HT1080 (cell line): ENCODE measurements at places on chromosomes 3 and 15. TPM values are rescaled to one million over a fixed set of nuclear protein-coding genes. Genes with fewer than 3 reads are reported as not detected.
A peak's percentile ranks its signal among the peaks of the same experiment; 100 is the strongest.

GRCh38 chr3:147189016-147189415 lies 217.3 kb downstream of the ZIC4 start:
- no peak for DNase-seq

DNA sequence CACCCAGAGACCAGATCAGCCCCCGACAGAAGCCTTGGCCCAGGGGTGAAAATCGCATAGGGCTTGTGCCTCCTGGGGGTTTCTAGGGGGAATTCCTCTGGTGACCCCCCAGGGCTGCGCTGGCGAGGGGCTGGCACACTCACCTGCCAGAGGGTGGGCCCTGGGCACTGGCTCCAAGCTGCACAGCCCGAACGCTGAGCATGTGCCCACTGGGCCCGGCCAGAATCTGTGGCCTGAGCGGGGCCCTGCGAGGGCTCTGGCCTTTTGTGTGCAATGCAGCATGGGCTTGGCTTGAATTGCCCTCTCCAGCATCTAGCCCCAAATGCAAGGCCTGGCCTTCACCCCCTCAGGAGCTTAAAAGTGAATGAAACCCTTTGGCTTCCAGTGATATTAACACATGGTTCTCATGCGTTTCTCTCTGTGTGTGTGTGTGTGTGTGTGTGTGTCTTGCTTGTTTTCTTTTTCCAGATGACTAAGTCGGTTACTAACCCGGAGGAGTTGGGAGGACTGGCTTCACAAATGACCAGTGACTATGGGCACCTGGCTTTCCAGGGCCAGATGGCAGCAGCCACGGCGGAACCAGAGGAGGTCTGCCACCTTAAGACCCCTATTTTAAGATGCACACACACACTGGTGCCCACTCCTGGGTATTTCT lies 259.1 kb upstream of the TPM1 start:
- DNase-seq, result peak; percentile 70

GRCh38 chr15:46039703-46040102 lies 404.9 kb downstream of the SQOR start:
- DNase-seq, result no peak

DNA sequence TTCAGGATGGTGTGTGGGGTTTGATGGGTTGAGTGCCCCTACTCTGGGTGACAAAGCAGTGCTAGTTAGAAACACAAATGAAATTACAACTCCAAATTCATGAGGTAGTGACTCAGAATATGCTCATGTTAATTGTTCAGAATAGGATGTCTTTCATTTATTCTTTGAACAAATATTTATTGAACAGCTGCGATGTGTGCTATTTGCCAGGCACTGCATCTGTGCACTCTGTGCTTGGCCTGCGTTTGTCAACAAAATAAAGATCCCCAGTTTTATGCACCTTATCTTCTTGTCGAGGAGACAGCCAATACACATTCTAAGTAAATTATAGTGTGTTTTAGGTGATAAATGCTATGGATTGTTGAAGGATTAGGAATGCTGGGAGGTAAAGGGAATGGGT lies 27.3 kb downstream of the MED12L start:
- DNase-seq, result no peak

- no peak for DNase-seq
These were observed 26.1 kb downstream of the RASGRP1 start for GRCh38 chr15:38538328-38539007.

The CAMP gene
- total RNA-seq, result not detected in 2 replicates

The TTLL13 gene
- not detected in 2 replicates for total RNA-seq

DNA sequence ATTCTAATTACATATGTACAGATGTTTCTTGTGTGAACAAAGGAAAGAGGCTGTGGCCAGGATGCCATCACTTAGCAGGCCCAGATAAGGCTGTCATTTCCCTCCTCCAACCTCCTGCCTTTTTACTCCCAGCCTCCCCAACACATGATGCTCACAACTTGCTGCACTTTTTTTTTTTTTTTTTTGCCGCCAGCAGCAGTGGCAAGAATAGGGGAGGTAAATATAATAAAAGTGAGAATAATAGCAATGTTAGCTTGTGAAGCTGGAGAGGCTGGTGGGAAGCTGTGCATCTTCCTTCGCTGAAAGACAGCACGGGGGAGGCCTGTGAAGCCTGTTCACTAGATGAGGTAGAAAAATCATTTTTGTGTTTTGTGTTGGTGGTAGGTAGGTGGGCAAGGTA lies 42.5 kb upstream of the MYO5C start:
- DNase-seq, result no peak

The STAC gene
- 23.3 and 28.3 TPM in 2 replicates for total RNA-seq

GRCh38 chr3:18847583-18848197 lies 300.6 kb upstream of the KCNH8 start:
- no peak for DNase-seq

DNA sequence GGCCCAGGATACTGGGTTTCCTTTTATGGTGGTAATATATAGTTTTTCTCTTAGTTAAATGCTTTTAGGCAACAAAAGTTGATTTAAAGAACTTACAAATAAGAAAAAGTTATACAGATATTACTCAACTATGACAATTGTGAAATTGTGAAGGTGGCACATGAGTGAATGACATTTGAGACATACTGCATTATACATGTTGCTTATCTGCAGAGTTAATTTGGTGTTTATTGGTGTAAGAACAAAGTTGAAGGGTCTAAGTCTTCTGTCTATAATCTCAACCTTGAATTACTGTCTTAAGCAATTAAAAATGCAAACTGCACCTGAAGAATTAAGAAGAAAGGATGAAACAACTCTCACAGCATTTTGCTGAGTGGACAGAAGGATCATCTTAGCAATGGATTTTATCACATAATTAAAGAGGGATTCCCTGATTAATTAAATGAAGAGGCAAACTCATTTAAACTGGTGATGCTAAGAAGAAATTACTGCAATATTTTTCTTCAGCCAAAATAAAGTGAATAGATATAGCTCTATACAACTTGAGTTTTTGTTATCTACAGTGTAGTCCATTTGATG lies 298.9 kb upstream of the TGFBR2 start:
- no peak for DNase-seq

The ZNF860 gene
- 0.08 and 0.10 TPM in 2 replicates for total RNA-seq

GRCh38 chr3:175199961-175200360 lies 340.8 kb downstream of the NAALADL2 start:
- DNase-seq, result no peak

The CPNE9 gene
- total RNA-seq, result not detected in 2 replicates

DNA sequence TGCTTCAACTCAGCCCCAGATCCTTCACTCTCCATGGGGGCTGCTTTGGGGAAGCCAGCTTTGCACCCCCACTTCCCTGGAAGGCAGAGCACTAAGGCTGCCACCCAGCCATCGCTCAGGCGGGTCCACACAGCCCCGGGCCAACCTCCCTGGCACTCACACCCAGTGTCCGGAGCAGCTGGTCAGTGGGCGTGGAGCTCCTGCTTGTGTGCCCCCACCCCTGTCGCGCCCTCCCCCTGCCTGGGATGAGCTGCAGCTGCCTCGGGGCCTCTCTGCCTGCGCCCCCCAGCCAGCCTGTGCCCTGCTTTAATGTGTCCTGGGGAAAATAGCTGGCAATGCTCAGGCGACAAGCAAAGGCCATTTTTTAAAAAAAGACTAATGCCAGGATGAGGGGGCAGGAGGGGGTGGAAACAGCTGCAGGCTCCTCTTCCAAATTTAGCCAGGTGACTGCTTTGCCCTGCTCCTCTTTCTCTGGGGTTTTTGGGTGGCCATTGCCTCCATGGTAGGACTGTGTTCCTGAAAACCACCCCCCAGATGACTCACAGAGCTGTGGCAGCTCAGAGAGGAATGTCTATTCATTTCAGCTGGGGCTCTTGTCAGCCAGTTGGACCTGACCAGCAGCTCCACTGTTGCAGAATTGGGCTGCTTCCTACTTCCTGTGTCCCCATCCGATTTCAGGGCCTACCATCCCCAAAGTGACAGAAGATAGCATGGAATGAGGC lies 65.0 kb downstream of the CEMIP start:
- peak; percentile 38 for DNase-seq

The TMC3 gene
- not detected in 2 replicates for total RNA-seq

The C2CD4A gene
- total RNA-seq, result not detected in 2 replicates

GRCh38 chr15:37847776-37848175 lies 86.7 kb upstream of the TMCO5A start:
- DNase-seq, result no peak

DNA sequence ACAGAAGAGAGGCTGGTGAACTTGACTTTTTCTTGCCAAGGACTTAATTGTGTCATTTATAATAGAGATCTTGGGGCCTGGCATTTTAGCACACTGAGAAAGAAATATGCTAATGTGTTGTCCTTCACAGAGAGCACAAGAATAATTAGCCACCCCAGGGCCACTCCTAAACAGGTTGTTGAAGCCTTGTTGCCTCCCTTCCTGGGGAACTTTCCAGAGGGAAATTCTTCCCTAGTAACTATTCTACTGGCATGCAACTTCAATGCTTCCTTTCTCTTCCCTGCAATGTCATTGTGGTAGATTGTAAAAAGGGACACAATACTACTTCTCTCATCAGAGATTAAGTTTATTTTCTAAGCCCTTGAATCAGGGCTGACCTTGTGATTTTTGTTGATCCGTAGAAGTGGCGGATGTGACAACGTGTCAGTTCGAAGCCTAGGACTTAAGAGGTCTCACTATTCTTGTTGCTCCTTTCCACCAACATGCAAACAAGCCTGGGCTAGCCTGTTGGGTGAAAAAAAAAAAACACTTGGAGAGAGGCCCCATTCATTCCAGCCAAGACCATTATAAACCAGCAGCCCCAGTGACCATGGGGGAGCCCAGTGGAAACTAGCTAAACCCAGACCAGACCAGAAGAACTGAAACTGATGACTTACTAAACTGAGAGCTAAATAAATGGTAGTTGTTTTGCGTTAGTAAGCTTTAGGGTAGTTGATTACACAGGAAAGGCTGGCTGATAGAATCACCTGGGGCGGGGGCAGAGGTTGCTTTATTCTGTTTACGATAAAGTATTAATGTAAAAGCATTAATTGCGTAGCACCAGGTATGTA lies 287.2 kb downstream of the SHQ1 start:
- DNase-seq, result no peak

DNA sequence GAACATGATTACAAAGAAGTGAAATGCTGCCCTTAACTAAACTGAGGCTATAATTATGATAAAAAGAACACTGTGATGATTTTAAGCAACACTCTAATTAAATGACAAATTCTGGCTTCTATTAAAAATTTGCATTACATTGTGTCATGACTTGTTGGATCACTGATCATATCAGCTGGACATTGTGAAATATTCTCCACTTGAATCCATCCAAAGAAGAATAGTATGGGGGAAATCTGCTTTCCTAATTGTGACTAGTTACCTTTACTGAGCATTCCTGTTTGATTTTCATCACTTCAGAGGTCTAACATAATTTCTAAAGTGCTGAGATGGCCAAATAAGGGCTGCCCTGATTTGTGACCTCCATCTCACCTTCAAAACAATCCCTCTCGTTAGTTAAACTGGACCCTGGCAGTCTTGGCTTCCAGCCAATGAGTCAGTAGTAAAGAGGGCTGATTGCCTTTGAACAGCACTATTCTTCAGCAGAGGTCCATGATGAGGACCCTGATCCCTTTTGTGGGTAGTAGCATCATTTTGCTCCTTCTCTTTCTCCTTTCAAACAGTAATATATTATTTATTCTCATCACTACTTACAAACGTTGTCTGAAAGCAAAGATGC lies 53.5 kb upstream of the LEKR1 start:
- peak; percentile 37 for DNase-seq

DNA sequence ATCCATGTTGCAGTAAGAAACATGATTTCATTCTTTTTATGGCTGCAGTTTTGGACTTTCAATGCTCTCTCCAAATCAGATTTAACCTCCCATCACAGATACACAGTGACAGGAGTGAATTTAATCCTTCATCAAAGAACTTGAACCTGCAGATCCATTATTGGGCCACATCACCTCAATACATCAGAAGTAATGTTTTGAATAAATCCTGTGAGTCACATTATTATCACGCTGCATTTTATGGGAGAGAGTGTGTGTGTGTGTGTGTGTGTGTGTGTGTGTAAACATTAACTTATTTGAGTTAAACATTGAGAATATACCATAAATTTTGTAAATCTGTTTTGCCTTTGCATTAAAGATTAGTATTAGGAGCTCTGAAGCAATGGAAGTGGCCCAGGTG lies 316.7 kb downstream of the FOXP1 start:
- DNase-seq, result no peak

DNA sequence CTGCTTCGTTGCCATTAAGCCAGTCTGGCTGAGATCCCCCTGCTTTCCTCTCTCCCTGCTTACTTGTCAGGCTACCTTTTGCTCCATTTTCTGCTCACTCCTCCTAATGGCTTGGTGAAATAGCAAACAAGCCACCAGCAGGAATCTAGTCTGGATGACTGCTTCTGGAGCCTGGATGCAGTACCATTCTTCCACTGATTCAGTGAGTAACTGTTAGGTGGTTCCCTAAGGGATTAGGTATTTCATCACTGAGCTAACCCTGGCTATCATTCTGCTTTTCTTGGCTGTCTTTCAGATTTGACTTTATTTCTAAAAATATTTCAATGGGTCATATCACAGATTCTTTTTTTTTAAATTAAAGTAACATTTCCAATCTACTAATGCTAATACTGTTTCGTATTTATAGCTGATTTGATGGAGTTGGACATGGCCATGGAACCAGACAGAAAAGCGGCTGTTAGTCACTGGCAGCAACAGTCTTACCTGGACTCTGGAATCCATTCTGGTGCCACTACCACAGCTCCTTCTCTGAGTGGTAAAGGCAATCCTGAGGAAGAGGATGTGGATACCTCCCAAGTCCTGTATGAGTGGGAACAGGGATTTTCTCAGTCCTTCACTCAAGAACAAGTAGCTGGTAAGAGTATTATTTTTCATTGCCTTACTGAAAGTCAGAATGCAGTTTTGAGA lies 25.0 kb downstream of the CTNNB1 start:
- peak; percentile 31 for DNase-seq

DNA sequence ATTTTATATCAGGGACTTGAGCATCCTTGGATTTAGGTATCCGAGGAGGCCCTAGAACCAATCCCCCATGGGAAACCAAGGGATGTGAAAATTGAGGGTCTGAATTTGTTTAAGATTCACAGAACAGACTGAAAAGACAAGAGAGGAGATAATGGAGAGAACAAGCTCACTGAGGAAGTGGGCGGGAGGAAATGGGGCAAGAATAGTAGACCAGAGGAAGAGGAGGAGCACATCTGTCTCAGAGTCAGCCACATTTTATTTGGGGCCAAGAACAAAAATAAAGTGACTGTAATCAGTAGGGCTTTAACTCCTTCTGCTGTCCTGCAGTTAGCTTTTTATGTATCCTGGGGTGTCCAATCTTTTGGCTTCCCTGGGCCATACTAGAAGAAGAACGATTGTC lies 63.8 kb downstream of the BLM start:
- no peak for DNase-seq

The INSYN1 gene
- 0.53 and 1.1 TPM in 2 replicates for total RNA-seq

- no peak for DNase-seq
These were observed 150.8 kb upstream of the BHLHE40 start for GRCh38 chr3:4828279-4829030.

DNA sequence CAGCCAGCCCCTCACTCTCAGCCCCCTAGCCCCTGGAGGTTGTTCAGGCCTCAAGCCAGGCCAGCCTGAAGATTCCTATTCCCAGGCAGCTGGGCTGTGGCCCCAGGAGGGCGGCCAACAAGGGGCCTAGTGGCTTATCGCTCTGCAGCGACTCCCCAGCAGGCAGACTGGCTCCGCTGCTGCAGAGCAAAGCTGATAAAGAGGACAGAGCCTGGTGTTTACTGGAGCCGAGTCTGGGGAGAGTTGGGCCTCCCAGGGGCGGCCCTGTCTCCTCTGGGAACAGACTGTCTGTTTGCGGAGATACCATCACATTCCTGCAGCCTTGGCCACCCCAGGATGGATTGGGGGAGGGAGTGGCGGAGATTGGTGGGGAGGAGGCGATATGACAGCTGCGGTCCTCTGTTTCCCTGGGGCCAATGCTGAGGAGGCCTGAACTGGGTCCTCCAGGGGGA lies 22.4 kb upstream of the SMAD6 start:
- no peak for DNase-seq

- DNase-seq, result no peak
These were observed 10.7 kb downstream of the COPB2 start for GRCh38 chr3:139378587-139379241.

The C3orf20 gene
- 0.05 TPM in 1 of 2 replicates, not detected in the other for total RNA-seq
